ENCODE measurements at places on chromosomes 2 and 18.

- DNase-seq = no peak
Observed at GRCh38 chr2:7196883-7197282, 279.7 kb downstream of the RNF144A start.

- DNase-seq = no peak
Observed at GRCh38 chr2:173752152-173752551, 213.0 kb downstream of the SP3 start.

- no peak for DNase-seq
Observed at GRCh38 chr2:185441486-185442005, 297.1 kb upstream of the FSIP2 start.

DNA sequence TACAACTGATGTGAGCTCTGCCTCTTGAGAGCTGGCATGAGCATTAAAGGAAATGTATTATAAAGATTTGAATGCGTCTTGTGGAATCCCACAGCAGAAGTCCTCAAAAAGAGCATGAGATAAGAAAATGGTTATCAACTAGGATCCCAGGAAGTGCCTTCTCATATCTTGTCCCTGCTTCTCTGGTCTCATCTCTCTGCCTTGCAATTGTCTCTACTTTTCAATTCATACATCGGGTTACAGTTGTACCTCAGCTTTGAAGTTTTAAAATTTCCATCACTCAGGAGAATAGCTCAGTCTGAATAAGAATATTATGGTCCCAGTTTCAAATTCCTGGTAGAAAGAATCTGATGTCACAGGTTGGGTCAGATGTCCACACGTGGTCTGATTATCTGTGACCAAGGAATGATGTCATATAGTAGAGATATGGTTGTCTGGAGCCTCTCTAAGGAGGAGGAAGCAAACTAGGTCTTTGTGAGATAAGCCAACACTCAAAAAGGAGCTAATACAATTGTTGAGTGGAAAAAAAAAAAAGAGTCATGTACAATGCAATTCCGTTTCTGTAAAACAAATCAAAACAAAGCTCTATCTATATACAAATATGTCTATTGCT is 21.7 kb upstream of the CCDC88A start:
- DNase-seq = no peak

- no peak for DNase-seq
Observed at GRCh38 chr2:117942551-117942950, 71.3 kb downstream of the CCDC93 start.

DNA sequence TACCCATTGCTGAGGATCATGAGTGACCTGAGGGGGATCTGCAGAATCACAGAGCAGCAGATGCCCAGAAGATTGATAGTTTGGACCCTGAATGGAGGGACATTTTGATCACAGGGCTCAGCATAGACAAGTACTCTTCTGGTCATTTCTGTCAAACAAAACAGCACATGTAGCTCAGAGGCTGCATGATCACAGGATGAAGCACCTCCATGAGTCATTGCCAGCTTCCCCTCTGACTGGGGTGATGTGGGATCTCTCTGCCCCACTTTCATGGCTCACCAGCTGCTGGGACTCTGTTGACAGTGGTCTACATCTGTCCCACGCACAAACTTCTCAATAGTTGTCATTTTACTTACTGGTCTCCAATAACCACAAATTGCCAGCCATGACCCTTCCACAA is 264.1 kb downstream of the RPIA start:
- DNase-seq = no peak

DNA sequence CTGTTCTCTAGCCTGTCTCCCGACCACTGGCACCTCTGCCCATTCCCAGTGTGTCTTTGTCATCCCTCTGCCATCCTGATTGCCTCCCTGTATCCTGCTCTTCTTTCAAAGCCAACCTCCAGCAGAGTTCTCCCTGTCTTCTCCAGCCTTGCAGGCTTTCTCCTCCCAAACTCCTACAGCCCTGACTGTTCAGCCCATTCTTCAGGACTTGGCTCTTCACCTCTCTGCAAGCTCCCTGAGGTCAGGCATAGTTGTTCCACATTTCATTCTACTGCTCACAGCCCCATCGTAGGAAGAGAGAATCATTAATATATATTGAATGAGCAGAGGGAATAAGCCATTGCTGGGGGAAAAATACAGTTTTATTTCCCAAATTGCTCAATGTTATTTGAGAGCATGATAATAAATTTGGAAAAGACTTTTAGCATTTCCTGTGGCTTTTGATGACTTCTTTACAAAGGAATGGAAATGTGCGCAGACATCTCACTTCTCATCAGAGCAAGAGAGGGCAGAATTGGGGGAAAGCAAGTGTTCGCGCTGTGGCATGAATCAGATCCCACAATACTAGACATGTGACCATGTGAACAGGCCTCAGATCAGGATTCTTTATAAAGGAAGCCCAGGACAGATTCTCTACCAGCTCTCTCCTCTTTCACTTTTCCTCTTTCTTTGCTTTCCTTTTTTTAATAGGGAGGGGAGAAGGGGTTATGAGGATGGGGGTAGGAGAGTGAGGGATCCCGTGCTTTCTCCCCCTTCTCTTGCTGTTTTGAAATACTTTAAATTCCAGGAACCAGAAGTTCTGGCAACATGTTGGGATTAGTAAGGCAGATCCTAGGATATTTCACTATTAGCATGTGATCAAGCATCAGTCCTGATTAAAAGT is 37.4 kb downstream of the EPAS1 start:
- DNase-seq = no peak

DNA sequence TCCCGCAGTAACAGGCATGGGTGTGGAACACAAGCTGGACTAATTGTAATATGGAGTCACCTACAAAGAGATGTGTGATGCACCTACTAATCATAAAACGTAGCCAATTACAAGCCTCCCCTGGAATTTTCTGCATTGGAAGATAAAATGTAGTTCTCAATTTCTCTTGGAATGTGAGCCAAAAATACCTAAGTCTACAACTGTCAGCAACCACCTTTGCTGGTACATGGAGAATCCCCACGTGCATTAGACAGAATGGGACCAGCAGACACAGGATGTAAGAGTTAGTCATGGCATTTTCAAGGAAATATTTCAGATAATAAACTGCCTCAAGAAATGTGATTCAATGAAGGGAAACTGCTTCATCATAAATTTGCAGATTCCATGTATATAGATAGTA is 85.6 kb upstream of the DCC start:
- no peak for DNase-seq

DNA sequence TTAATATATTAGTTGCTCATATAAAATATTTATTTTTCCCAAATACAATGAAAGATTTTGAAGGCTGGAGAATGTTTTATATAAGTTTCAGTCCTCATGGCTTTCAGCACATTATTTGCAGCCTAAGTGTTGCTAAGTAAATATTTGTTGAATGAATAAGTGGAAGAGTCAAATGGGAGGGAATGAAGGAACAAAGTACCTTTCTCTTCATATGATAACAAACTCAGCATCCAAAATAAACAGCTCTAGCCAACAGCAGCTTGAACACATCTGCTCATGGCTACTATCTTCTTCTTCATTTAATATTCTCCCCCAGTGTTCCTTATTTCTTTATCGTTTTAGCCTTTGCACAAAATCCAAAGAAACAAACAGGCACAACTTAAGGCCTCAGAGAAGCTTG is 385.2 kb upstream of the PIK3C3 start:
- DNase-seq = no peak

DNA sequence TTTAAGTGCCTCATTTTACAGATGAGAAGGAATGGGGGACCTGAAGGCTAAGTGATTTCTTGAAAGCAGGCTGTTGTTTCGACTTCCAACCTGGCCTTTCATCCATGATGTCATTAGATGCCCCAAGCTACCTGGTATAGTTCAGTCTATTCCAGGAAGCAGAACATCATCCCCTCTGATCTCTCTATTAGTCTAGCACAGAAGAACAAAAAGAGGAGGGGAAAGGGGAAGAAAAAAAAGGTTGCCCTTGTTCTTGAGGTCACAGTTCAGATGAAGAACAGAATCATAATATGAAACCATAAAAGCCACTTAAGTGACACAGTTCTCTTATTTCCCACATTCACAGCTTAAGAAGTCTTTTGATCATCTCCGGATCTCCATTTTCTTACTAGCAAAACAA is 386.2 kb upstream of the HNRNPA3 start:
- no peak for DNase-seq

DNA sequence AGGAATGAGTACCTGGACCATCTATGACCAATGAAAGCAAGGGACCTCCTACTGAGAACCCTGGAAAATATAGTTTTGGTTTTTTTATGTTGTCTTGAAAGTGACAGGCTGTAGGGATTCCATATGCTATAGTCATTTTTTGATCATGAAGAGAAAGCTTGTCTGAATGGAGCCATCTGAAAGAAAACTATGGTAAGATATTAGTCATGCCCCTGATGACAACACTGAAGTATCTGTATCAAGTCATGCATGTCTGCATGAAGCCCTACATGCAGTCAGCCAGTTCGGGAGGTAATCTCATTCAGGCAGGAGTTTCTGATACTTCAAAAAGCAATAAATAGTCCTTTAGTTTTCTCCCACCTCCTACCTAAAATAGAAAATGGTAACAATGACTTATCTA is 1042.0 kb downstream of the DPP10 start:
- no peak for DNase-seq
